HT1080 (cell line): ENCODE measurements at places on chromosomes 4 and X. TPM values are rescaled to one million over a fixed set of nuclear protein-coding genes. Genes with fewer than 3 reads are reported as not detected.

GRCh38 chr4:107065201-107065600 lies 29.1 kb upstream of the DKK2 start:
- no peak for DNase-seq

DNA sequence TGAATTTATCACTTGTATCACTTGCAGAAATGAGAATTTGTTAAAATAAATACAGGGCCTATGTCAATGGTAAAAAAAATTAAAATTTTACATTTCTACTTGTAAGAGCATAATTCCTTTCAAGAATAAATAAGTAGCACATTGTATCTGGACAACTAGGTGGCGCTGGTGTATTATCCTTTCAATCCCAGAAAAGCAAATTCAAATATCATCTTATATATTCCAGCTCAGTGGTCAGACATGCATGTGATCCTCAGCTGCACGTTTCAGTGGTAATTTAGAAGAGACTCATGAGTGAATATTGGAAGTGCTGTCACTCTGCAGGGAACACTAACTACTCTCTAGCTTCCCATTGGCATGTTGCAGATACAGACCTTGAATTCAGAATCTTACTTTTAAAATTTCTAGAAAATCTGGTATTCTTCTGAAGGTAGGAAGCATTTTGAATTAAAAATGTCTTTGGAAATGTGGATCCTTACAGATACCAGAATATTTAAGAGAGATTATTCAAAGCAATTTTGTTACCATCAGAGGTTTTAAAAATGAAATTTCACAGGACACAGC lies 1414.7 kb upstream of the TENM3 start:
- peak; percentile 69 for DNase-seq

GRCh38 chrX:42128587-42128986 lies 205.2 kb upstream of the CASK start:
- DNase-seq: no peak

GRCh38 chr4:38871593-38871992 lies 4.0 kb downstream of the FAM114A1 start:
- no peak for DNase-seq

DNA sequence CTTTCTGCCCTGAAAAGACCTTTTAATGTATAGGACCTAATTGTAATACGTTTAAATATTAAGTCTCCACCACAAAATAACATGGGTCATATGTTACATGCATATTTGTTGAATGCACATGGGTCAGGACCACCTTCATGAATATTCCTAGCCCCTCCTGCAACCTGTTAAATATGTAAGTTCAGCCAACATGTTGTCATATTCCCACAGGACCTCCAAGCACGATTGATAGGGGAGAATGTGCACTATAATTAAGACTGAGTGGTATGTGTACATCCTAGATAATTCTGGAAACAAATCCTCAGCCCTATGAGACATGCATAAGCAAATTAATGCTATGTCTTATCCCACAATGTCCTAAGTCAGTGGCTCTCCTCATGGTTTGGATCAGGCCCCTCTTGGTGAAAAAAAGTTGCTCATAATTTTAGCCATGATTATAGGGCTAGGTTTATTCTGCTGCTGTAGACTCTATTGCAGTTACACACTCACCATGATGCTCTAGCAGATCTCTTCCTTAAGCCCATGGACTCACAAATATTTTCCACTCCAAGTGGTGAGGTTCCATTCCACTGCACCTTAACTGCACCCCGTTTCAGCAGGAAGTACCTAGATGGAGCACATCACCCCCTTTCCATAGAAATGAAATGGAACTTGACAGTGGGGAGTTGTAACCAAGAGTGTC lies 10.2 kb downstream of the TIGD2 start:
- DNase-seq: no peak

DNA sequence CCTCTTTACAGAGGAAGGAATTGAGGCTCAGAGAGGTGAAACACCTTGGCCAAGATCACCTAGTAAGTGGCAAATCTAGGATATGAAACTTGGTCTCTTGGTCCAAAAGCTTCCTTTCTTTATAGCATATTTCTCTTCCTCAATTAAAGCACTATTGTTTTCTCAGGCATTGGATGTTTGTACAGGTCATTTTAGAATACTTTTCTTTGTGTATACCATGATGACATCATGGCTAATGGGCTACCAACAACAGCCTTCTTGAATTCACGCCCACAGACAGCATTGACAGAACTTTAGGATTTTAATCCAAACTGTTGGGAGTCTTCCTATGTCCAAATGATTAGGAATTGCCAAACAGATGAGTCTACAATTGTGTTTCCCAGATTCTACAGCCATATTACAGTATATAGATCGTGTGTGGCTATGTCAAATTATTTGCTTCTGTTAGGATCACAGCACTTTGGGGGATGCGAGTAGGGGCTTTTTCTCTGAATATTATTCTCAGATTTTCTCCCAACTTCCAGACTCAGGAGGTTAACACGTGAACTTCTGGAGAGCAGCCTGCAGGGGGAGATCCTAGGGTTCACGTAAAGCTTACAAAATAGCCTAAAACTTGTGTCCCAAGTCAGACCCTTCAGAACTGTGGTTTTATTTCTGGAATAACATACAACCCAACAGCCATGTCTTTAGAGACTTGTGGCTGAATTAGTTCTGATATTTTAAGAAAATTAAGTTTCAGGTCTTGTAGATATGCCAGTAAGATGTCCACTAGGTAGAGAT lies 191.8 kb downstream of the SHROOM3 start:
- no peak for DNase-seq

Gene PCDH19
- total RNA-seq: not detected in 2 replicates

Gene ZDHHC15
- not detected in 2 replicates for total RNA-seq

Gene TEX11
- not detected in 2 replicates for total RNA-seq
